Omental fat pad (tissue), 4 donors: ENCODE measurements at places on chromosomes 7 and 10. TPM values are rescaled to one million over a fixed set of nuclear protein-coding genes. Genes with fewer than 3 reads are reported as not detected.

- DNase-seq = no peak
Measured at GRCh38 chr7:68107968-68108367, 1111.3 kb downstream of the TYW1 start.

Gene SCIN
- 4.3 TPM for total RNA-seq

DNA sequence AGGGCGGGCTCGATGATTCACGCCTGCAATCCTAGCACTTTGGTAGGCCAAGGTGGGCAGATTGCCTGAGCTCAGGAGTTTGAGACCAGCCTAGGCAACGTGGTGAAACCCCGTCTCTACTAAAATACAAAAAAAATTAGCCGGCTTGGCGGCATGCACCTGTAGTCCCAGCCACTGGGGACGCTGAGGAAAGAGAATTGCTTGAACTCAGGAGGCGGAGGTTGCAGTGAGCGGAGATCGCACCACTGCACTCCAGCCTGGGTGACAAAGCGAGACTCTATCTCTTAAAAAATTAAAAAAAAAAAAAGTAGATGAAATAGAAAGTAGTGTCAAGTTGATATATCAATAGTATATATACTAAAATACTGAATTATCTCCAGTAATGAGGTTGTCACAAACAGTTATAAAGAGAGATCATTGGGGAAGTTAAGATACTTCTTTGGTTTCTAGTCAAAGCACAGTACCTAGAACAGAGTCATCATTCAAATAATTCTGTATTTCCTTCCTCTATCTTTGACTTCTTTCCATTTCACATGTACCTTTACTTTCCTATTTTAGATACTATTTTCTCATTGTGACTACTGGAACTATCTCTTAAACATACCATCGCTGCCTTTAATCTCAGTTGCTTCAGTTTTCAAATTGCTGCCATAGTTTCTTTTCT, 491.7 kb downstream of the GRM8 start:
- DNase-seq = no peak

Gene SPDYE16
- not detected for total RNA-seq

GRCh38 chr10:106799776-106800175, 364.7 kb downstream of the SORCS1 start:
- DNase-seq = no peak

- DNase-seq = no peak
Measured at GRCh38 chr7:132435016-132435990, 141.0 kb downstream of the PLXNA4 start.

DNA sequence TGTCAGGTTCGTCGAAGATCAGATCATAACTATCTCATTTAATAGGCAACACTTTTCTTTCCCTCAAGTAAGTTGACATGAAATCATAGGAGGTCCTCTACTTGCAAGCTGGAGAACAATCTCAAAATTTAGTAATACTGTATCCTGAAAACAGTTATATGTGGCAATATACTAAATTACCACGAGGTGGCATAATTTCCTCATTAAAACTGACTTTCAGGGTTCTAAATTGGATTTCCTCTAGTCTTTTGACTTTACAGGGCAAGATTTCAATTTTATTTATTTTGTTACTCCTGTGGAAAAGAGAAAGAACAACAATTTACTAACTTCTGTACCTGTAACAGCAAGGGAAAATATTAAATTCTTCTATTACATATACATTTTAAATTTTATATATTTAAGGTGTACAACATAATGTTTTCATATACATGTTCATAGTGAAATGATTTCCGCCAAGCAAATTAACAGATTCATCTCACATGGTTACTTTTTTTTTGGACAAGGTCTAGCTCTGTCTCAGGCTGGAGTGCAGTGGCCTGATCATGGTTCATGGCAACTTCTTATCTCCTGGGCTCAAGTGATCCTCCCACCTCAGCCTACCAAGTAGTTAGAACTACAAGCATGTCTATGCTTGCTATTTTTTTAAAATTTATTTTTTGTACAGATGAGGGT, 53.4 kb upstream of the CYP2C18 start:
- DNase-seq = no peak

Gene PLXNA4
- 111 TPM for total RNA-seq
